Endothelial cell (in vitro differentiated cells): ENCODE measurements at places on chromosomes 7 and 10. TPM values are rescaled to one million over a fixed set of nuclear protein-coding genes. Genes with fewer than 3 reads are reported as not detected.
A peak's percentile ranks its signal among the peaks of the same experiment; 100 is the strongest.

- no peak for DNase-seq
Measured at GRCh38 chr7:23346316-23346715, 47.2 kb downstream of the MALSU1 start.

DNA sequence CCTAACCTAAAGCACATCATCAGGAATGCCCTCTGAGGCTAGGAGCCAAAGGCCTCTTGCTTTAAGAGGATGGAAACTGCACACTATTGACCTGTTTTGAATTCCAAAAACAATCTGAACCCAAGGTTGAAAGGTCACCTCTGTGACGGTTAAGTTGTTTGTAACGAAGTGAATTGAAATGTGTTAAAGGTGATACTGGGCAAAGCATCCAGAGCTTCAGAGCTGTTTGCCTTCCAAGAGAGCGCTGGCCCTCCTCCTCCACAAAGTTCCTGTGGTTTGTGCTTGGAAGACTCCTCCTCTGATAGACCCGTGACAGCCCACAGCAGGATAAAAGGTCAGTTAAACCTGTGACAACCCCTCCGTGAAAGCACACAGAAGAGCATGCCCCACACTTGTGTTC, 133.7 kb upstream of the CTTNBP2 start:
- no peak for DNase-seq

DNA sequence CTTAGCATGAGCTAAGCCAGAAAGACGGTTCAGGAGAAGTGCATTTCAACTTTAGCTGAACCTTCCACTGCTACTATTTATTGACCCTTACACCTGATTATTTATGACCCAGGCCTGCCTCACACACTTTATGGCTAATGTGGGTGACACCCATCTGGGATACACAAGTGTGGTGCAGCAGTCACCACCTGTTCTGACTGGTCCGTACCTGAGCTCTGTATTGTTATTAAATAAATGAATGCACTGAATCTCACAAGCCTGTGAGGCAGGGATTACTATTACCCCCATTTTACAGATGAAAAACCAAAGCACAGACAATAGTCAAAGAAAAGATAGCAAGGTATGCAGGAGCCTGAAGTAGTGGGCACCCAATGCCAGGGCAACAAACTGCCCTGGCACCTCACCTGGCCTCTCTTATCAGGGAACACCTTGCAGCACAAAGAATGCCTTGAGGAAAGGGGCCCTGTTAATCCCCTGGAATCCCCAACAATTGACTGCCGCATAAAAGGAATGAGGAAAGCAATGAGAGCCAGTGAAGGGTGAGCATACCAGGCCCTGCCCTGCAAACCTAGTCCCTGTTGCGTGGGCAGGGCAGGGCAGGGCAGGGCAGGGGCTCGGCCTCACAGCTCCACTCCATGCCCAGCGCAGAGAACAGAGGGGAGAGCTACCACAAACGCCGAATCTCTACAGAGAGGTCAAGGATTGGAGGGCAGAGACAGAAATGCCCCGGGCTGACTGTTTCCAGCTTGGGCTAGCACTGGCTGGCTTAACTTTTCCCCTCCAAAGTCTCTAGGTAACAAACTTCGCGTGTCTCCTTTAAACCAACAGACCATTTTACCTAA, 1.3 kb downstream of the ANXA11 start:
- DNase-seq, result no peak

DNA sequence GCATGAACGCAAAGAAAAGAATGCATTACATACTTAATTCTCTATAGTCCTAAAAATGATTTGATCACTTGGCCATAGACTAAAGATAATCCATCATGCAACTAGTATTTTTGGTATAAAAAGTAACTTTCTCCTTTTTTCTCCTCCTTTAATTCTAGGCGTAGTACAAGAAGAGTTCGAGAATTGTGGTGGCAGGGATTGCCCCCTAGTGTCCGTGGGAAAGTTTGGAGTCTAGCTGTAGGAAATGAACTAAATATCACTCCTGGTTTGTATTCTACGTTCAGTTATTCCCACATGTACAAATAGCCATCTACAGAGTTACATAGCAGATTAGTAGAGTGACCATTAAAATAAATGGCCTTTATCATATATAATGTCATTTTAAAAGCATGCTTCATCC, 45.5 kb upstream of the HELLS start:
- no peak for DNase-seq

GRCh38 chr10:76082956-76083355, 651.5 kb downstream of the LRMDA start:
- DNase-seq, result no peak

DNA sequence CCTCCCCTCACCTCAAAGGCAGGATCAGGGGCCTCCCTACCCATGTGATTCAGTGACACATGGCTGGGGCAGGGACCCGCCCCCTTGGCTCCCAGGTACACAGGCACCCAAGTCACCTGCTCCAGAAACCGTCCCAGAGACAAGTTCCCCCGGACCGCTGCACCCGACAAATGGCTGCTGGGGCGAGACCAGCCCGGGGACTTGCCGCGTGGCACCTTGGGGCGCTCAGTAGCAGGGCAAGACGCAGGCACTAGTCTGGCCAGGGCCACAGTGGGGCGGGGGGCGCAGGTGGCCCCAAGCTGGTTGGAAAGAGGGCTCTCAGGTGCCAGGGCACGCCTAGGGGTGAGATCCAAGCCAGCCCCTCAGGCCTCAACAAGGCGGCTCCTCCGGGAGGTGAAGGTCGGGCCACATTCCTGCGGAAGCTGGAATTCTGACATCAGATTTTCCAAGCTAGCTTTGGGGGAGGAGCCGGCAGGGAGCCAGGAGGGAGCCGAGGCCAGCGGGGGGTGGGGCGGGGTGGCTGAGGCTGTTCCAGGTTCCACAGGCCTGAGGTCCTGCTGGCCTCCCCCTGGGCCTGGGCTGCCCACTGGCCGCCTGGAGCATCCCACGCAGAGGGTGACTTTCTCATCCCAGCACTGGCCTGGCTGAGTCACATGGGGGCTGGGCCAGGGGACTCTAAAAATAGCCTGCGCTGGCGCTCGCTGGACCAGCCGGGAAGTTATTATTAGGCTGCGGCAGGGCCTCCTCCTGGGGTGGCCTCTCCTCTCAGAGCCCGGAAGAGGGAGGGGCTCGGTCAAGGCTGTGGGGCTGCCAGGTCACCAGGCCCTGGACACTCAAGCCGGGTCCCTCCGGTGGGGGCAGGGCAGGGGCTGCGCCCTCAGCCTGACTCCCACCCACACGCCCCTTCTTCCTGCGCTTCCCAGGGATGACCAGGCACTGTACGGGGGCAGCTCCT, 20.5 kb upstream of the INPP5A start:
- DNase-seq, result peak; percentile 55

DNA sequence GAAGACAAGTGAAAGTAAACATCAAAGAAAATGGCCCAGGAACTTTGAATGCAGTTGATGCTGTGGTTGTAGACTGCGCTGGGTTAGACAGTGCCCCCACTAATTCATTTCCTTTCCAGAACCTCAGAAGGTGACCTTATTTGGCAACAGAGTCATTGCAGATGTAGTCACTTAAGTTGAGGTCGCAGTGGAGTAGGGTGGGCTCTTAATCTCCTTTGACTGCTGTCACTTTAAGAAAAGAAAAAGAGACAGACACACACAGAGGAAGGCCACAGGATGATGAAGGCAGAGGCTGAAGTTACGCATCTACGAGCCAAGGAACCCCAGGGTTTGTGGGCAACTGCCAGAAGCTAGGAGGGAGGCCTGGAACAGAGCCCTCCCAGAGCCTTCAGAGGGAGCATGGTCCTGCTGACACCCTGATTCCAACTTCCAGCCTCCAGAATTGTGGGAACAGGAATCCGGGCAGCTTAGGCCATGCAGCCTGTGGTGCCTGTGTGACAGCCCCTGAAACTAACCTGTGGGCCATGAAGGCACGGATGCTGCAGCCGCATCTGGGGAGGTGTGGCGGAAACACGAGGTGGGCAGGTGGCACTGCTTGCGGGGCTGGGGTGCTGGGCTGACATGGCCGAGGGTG, 107.6 kb downstream of the PRKAG2 start:
- DNase-seq, result no peak

DNA sequence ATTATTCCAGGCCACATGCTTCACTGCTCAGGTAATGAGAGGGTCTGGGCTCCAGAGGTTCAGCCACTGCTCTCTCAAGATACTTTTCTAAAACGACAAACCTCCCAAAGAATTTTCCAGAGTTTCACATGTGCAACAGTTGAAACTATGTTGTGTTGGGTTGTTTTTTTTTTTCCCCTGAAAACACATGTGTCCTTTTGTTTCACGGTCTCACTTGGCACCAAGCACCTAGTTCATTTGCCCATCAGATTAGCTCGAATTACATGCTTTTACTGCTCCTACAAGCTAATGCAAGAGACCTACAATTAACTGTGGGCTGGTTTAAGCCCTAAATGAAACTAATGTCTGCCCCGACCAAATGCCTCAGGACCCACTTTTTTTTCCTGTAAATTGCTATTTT, 313.3 kb downstream of the FGFR2 start:
- DNase-seq, result no peak

The APBB1IP gene
- not detected for total RNA-seq

- no peak for DNase-seq
Measured at GRCh38 chr10:4546500-4546899, 279.5 kb upstream of the AKR1E2 start.

The PLPP4 gene
- total RNA-seq, result not detected

DNA sequence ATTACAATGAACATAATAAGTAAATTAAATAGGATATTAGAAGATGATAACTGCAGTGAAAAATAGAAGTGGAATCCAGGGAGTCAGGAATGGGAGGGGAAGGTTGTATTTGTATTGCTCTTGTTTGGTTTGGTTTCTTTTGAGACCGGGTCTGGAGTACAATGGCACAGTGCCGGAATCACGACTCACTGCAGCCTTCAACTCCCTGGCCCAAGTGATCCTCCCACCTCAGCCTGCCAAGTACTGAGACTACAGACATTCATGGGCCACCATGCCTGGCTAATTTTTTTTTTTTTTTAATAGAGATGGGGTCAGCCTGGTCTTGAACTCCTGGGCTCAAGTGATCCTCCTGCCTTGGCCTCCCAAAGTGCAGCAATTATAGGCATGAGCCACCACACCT, 59.9 kb upstream of the LRRC4 start:
- no peak for DNase-seq

- DNase-seq, result no peak
Measured at GRCh38 chr10:108586424-108586823, 1336.9 kb downstream of the XPNPEP1 start.

The ANKRD7 gene
- 2.8 TPM for total RNA-seq

- DNase-seq, result no peak
Measured at GRCh38 chr10:27344568-27345454, 104.2 kb upstream of the ACBD5 start.

- DNase-seq, result no peak
Measured at GRCh38 chr7:111027396-111027795, 63.5 kb upstream of the LRRN3 start.

DNA sequence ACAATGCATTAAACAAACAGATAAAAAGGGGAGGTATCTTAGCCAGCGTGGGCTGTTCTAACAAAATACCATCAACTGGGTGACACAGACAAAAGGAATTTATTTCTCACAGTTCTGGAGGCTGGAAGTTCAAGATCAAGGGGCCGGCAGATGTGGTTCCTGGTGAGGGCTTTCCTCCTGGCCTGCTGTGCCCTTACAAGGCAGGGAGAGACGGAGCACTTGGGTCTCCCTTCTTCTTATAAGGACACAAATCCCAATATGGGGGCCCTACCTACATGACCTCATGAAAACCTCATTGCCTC, 281.6 kb upstream of the KLF14 start:
- no peak for DNase-seq

- DNase-seq, result no peak
Measured at GRCh38 chr10:110686949-110687348, 42.8 kb downstream of the RBM20 start.

The IL6 gene
- not detected for total RNA-seq

DNA sequence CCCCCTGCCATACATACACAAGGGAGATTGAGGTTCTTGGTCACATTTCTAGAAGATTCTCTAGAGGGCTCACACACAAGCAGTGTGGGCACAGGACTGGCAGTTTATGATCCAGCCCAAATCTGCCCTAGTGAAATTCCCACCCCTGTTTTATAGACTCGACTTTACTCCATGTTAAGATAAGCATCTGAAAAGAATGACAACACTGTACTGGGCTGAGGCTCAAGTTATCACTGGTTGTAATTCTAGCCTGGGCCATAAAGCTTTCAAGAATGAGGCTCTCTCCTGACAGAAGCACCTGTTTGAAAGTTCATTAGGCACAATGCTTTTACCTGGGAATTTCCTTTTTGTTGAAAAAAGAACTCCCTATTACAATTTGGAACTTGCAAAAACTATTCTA, 195.6 kb upstream of the GLI3 start:
- no peak for DNase-seq

DNA sequence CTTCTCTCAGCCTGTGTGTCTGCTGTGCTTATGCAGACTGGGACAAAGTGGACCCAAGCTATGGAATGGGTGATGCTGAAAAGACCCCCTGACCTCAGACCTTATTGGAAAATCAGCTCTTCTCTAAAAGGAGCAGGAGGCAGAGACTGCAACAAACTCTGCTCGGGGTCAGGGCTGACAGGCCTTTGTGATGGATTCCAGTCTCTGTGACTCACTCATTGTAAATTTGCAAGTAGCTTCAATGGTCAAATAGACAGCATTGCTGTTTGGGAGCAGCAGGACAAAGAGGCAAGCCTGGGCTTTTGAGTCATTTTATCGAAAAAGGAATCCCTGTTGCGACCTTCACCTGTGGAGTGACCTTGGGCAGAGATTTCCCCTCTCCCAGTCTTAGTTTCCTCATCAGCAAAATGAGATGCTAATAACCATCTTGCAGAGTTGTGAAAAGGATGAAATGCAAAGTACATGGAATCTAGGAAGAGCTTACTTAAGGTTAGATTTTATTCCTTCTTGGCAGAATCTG, 26.1 kb upstream of the GPR26 start:
- DNase-seq, result no peak

DNA sequence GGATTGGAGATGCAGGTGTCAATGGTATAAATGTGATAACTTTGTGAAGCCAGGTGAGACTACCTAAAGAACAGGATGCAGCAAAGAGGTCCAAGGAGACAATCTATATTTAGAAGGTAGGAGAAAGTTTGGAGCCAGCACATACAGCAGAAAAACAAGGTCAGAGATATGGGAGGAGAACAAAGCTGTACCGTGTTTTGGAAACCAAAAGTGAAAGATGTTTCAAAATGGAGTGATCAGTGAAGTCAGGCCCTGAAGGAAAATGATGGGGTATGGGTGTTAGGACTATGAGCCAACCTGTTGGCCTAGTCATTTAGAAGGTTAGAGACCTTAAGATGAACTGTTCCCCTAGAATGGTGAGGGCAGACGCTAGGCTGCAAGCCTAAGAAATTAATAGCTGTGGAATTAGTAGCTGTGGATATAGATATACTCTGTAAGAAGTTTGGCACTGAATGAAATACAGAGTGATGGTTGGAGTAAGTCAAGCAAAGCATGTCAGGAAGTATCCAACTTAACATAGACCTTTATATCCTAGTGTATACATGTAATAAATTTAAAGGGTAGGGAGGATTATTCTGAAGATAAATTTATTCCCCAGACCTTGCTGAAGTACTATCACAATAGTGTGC, 149.8 kb upstream of the WNT16 start:
- DNase-seq, result no peak

DNA sequence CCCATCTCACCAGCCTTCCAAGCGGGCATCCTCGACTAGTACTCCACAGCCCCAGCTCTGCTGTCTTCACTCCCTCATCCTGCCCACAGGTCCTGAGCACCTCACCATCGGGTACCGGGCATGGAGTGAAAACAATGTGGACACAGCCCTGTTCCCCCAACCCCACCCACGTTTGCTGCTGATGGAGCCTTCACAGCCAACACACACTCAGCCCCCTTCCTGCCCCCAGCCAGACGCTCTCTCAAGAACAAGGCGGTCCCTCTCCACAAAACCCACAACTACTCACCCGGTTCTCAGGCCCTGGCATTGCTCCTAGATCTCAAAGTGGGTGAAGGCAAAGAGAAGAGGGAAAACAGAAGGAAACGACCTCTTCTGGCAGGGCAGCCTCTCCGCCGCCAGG, 56.1 kb downstream of the SLIT1 start:
- no peak for DNase-seq

The CALY gene
- not detected for total RNA-seq

The P4HA1 gene
- total RNA-seq, result 20.4 TPM
